ENCODE measurements at places on chromosomes 3 and 15. TPM values are rescaled to one million over a fixed set of nuclear protein-coding genes. Genes with fewer than 3 reads are reported as not detected.

CFAP20DC gene
- total RNA-seq, result 2.6 TPM

PROS1 gene
- total RNA-seq, result 31.1 TPM

SPATA12 gene
- total RNA-seq, result 0.12 TPM

HIGD1A gene
- 123 TPM for total RNA-seq

EPHA3 gene
- 7.8 TPM for total RNA-seq

MGLL gene
- total RNA-seq, result 2.0 TPM

SFMBT1 gene
- total RNA-seq, result 10.1 TPM
